ENCODE measurements at places on chromosomes 3 and 15. TPM values are rescaled to one million over a fixed set of nuclear protein-coding genes. Genes with fewer than 3 reads are reported as not detected.

Gene FOXB1
- not detected for total RNA-seq

Gene SNTN
- total RNA-seq = not detected

Gene AMIGO3
- total RNA-seq = 1.8 TPM

Gene CEP19
- 3.2 TPM for total RNA-seq

Gene NR2C2
- total RNA-seq = 22.7 TPM
